ENCODE measurements at places on chromosomes 2 and 18. TPM values are rescaled to one million over a fixed set of nuclear protein-coding genes. Genes with fewer than 3 reads are reported as not detected.

Gene RAB6C
- total RNA-seq = not detected

Gene EGR4
- not detected for total RNA-seq

Gene ANKAR
- total RNA-seq = 35.2 TPM

DNA sequence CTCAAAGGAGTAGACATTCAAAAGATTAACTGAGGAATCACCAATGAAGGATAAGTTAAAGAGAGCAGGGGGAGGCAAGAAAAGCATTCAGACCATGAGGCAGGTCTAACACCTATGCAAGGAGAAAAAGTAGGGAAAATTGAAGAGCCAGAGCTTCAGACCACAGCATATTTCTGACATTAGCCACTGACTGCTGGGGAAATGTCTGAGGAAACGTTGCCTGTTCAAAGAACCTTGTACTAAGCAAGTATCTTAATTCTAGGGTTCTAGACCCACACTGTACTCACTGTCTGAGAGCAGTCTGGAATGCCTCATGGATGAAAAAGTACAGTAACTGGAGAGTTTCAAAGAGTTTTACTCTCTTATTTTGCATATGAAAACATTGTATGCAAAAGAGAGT, 39.5 kb upstream of the TFPI start:
- no peak for DNase-seq

GRCh38 chr18:70535041-70535440, 246.2 kb downstream of the SOCS6 start:
- no peak for DNase-seq
